ENCODE measurements at places on chromosomes 5 and 9.

DNA sequence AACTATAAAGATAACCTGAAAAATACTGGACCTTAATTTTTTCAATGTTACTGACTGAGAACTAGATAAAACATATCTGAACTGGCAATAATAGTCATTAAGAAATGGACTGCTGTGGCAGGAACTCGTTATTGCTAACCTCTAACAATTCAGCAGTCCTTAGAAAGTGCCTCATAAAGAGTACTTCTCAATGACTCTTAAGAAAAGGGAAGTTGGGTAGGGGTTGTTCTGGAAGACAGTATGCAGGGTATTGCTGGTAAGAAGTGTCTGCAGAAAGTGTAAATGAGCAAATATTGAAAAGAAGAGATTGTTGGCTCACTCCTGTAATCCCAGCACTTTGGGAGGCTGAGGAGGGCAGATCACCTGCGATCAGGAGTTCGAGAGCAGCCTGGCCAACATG is 27.9 kb downstream of the FOXD1 start:
- DNase-seq = no peak

- DNase-seq = no peak
These were observed 3.6 kb upstream of the CCNJL start for GRCh38 chr5:160315968-160316367.

GRCh38 chr5:15880201-15880600 is 299.4 kb downstream of the MARCHF11 start:
- no peak for DNase-seq

- no peak for DNase-seq
These were observed 57.6 kb downstream of the CD180 start for GRCh38 chr5:67139030-67139429.

- no peak for DNase-seq
These were observed 845.9 kb downstream of the MAT2B start for GRCh38 chr5:164351245-164351834.

- DNase-seq = no peak
These were observed 3.1 kb downstream of the BRD3 start for GRCh38 chr9:134064711-134065110.

GRCh38 chr5:157204765-157205164 is 24.1 kb downstream of the ITK start:
- DNase-seq = no peak

DNA sequence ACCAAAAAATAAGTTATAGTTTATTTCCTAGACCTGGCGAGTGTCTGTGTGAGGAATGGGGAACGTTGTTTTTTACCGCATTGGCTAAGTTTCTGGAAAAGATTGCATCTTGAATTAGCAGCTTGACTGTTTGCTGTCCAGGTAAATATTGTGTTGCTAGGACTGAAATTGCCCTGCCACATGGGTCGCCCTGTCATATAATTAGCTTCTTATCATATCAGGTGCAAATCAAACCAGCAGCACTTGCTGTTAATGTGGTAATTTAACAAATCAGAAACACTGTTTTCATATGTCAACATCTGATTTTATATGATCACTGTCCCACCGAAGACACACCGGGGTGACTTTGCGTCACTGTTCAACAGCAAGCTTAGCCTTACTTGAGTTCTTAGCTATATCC is 63.7 kb upstream of the ZNF622 start:
- DNase-seq = no peak

- no peak for DNase-seq
These were observed 116.5 kb downstream of the ZNF354C start for GRCh38 chr5:179176571-179177230.

DNA sequence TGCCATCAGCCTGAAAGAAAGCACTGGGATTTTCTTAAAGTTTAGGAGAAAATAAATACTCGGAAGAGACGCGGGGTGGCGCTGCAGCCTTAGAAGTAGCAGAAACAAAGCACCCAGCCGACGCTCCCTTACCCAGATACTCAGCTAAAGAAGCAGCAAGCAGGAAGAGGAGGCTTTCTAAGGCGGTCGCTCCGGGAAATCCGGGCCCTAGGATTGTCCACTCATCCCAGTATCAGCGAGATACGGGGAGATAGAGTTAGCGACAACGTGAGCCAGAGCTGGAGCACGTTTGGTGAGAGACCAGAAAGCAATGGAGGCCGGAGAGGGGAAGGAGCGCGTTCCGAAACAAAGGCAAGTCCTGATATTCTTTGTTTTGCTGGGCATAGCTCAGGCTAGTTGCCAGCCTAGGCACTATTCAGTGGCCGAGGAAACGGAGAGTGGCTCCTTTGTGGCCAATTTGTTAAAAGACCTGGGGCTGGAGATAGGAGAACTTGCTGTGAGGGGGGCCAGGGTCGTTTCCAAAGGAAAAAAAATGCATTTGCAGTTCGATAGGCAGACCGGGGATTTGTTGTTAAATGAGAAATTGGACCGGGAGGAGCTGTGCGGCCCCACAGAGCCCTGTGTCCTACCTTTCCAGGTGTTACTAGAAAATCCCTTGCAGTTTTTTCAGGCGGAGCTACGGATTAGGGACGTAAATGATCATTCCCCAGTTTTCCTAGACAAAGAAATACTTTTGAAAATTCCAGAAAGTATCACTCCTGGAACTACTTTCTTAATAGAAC is at the start of gene PCDHB2:
Gene PCDHB2 (plus strand): TSS at position 135 of the 782 bp plus-strand sequence. CDS start 176 bp downstream, at position 311.
- DNase-seq = no peak

- no peak for DNase-seq
These were observed 141.5 kb upstream of the FSTL4 start for GRCh38 chr5:133753856-133754255.
